ENCODE measurements at places on chromosomes 6 and 20.

DNA sequence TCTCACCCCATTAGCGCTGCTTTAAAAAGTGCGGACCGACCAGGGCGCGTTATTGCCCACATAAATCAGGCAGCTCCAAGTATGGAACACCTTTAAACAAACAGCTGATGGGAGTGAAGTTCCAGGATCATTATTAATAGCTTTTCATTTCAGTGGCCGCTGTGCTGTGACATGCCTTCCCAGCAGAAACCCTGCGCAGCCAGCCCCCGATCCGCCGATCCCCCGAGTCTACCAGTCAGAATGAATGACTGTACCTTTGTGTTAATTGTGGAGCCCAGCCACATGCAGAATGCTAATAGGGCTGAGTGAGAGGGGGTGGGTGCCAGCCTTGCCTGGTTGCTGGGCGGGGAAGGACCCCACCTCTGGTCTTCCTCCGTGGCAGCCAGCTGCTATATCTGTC is 21.9 kb downstream of the CDH22 start:
- no peak for DNase-seq

GRCh38 chr6:28082939-28083338 is 2.6 kb downstream of the ZNF165 start:
- DNase-seq: no peak

GRCh38 chr6:33840048-33840926 is 36.5 kb upstream of the MLN start:
- no peak for DNase-seq

GRCh38 chr6:35312076-35312800 is 14.6 kb downstream of the DEF6 start:
- DNase-seq: no peak

GRCh38 chr6:151388997-151389617 is 2.3 kb downstream of the ZBTB2 start:
- DNase-seq: no peak

- DNase-seq: no peak
Measured at GRCh38 chr6:14742171-14742570, 503.7 kb upstream of the JARID2 start.

DNA sequence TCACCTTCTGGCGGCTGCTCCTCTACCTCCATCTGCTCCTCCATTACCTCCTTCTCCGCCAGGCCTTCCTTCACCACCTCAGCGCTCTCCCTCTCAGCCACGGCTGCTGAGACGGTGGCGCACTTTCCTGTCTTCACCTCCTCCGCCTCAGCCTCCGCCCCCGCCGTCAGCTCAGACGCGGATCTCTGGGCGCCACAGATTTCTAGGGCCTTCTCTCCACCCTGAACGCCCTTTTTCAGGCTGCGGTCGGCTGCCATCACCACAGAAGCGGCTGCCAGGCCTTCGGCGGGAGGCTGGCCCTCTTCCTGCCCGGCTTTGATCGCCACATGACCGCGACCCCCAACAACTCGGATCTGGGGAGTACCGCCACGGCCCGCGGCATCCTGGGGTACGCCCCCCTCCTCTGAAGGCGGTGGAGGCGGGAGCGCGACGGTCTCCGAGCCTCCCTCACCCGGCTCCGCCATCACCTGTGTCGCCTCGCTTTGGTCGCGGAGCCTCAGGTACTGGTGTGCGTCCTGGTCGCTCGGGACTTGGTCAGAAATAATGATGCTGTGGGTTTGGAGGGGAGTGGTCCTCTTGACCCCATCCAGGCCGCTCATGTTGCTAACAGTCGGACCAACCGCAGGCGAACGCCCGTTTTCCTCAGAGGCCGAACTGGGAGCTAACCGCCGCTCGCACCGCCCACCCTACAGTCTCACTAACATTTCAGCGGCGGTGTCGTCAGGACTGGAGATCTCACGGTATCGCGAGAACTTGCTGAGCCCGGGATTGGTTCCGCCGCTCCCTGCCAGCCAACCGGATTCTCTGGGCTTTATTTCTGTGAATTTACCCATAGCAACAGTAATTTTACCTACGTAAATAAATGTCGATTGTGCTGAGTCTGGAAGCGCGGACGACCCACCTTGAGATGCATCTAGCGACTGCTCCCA is at the start of gene TSPYL1:
Gene TSPYL1, minus strand, starts transcription at position 699 of the 929 bp plus-strand sequence. Its CDS starts 100 bp downstream, at position 599.
- peak; percentile 94 for DNase-seq

DNA sequence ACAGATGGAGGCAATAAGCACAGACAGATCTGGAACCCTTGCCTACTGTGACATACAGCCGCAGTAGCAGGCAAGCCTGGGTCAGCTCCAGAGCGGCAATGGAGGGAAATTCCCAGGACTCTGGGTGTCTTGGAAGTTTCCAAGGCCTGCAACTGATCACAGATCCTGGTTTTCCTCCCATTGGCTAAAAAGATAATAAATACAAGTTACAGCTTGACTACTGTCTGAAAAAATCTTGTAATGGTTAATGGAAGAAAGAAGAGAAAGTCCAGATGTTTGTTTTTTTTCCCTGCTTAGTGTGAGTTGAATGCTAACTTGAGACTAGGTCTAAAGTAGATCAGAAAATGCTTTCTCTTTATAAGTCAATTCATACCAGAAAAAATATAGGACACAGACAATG is 307.6 kb downstream of the ALDH8A1 start:
- DNase-seq: no peak

DNA sequence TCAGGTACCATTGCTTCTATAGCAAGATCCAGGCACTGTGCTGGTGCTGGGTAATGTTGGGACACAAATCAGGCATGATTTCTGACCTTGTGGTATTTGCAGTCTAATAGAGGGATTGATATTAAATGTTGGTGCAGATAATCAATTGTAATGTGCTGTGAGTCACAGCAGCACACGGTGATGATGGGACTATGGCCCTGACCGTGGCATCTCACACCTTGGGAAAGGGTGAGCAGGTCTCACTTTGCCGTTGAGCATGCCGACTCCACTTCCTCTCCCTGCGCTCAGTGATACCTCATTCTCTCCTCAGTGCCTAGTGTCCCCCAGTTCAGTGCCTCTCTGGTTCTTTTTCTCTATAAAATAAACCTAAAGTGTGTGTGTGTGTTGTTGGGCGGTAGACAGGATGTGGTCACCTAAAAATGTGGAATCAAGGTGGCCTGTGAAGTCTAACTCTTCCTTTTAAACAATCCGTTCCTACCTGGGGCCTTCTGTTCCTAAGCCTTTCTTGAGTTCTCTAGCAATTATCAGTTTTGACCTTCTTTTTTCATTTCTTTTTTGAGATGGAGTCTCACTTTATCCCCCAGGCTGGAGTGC is 188.5 kb downstream of the REV3L start:
- no peak for DNase-seq

- no peak for DNase-seq
Measured at GRCh38 chr6:159373670-159374069, 204.5 kb downstream of the FNDC1 start.

GRCh38 chr20:10639737-10640556 is 33.9 kb downstream of the JAG1 start:
- DNase-seq: no peak

GRCh38 chr20:43812216-43812615 is 85.4 kb upstream of the GTSF1L start:
- no peak for DNase-seq

GRCh38 chr6:51339108-51339507 is 520.4 kb downstream of the TFAP2B start:
- no peak for DNase-seq

DNA sequence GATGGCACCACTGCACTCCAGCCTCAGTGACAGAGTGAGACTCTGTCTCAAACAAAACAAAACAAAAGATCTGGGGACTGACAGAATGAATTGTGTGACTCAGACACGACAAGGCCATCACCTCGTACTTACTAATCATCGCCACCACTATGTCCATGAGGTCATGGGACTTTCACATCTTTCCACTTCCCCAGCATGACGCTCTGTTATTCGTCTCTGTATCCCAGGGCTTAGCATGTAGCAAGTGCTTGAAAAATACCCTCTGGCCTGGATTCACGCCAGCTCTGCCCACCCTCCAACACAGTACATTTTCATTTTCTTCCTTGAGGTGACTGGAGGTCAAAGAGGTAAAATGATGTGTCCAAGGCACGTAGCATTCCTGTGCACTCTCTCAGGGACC is 27.8 kb downstream of the FGD2 start:
- DNase-seq: no peak

GRCh38 chr6:29567991-29568390 is 8.5 kb upstream of the UBD start:
- DNase-seq: no peak

DNA sequence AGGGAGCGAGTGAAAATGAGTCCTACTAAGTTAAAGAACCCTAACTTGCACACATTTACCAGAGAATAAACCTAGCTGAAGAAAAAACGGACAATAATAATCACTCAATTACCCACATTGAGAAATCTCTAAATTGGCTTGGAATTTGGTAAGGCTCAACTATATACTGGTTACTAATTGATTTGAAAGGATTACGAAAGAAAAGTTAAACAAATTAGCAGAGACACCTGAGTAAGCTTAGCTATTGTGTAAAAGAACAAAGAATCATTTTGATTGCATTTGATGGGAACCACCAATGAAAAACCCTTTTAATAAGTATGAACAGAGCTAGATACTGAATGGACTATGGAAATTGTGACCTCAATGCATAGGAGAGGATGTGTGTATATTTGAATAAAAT is 118.6 kb upstream of the ADGRF1 start:
- no peak for DNase-seq

- DNase-seq: no peak
Measured at GRCh38 chr20:6626805-6627204, 140.7 kb upstream of the BMP2 start.

DNA sequence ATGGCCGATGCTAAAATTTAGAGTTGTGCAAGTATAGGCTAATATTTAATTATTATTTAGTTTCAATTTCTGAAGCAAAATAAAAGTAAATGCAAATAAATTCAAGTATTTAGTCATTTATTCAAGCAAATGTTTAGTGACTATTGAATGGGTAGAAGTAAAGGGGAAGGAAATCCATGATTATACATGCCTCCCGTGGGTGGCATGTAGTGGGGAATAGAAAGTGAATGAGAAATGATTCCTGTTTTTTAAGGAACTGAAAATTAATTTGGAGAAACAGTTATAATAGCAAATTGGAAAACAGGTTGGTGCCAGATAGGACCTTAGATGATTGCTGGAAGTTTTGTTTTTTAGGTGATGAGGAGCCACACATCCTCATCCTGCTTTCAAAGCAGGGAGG is 35.4 kb downstream of the FAM229B start:
- no peak for DNase-seq

- no peak for DNase-seq
Measured at GRCh38 chr6:94184666-94185464, 765.5 kb upstream of the EPHA7 start.

DNA sequence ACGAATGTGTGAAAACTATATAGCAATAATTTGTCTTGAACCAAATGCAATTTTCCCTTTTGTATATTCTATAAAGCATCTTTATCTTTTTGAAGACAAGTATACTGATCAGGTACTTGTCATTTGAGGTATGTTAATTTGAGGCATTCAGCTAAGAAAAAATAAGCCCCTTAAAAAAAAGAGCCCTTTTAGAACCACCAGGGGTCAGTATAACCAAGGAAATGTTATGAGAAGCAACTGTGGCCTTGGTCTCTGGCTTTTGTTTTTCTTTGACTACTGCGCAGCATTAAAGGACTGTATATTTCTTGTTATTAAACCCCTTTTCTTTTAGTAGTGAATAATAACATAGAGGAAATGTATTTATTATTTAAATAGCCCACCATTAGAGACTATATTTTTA is 43.1 kb downstream of the CD109 start:
- DNase-seq: peak; percentile 51

GRCh38 chr6:40315060-40315459 is 272.1 kb downstream of the LRFN2 start:
- DNase-seq: no peak

- DNase-seq: no peak
Measured at GRCh38 chr20:38900606-38901005, 25.6 kb upstream of the FAM83D start.

DNA sequence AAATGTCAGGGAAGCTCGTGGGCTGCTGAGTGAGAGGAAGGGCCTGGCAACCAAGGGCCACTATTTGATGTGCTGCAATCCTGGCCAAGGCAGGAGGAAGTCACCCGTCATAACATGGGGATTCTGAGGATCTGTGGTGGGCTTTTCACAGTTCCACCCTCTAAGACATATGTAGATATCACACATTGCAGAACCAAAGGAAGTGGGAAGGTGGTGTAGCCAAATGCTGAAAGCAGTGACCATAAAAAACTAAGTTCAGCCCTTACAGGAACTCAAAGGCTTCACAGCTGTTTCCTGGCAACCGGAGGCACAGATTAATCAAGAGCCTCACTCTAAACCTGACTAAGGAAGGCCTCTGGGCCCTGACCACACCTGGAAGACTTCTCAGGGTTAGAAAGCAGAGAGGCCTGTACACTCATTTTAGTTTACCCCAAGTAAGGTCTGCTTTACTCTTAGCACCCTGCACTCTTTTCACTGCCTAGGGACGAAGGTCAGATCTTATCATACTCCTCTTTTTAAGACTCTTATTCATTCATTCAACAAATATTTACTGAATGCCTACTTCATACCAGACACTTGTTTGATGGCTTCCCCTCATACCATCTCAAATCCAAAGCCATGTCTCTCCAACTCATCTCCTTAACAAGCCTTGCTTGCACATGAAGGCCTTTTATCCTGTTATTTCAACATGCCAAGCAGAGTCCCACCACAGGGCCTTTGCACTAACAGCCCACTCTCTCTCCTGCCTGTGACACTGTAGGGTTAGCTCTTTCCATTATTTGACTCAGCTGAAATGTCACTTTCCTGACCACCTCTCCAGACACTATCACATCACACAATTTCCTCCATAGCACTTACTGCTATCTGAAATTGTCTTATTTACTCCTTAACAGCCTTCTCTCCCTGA is 2.6 kb downstream of the UBE2V1 start:
- no peak for DNase-seq

- DNase-seq: no peak
Measured at GRCh38 chr6:84860509-84860908, 96.1 kb upstream of the TBX18 start.

DNA sequence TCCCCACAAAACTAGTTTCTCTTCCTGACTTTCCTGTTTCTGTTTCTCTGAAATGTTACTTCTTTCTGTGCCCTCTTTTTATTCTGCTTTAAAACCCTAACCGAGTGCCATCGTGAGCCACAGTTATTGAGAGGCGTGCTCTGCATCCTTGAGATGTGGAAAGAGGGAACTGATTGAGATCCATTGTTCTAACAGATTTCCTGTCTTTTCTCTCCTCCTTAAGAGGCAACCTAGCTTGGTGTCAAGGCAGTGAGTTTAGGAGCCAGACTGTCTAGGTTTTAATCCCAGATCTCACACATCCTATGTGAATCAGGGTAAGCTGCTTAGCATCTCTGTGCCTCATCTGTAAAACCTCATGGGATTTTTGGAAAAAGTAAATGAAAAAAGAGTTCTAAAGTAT is 57.5 kb downstream of the SNX9 start:
- peak; percentile 5 for DNase-seq

GRCh38 chr6:26028746-26029569 is 58.3 kb upstream of the HFE start:
- DNase-seq: no peak

All from DMS79 treated with DMSO at 0.1 percent for 48 hours (cell line).